ENCODE measurements at places on chromosomes 5 and 9. TPM values are rescaled to one million over a fixed set of nuclear protein-coding genes. Genes with fewer than 3 reads are reported as not detected.

HCN1 gene
- total RNA-seq = not detected

PIP5KL1 gene
- total RNA-seq = 2.0 TPM

ALDH7A1 gene
- total RNA-seq = 79.7 TPM

SPOCK1 gene
- 13.9 TPM for total RNA-seq

SH3RF2 gene
- 2.9 TPM for total RNA-seq

GAS1 gene
- 0.07 TPM for total RNA-seq

WDR31 gene
- 1.1 TPM for total RNA-seq

ST8SIA4 gene
- total RNA-seq = 0.20 TPM

PAEP gene
- 0.45 TPM for total RNA-seq

SV2C gene
- total RNA-seq = not detected

TSSK1B gene
- not detected for total RNA-seq

PPP2R2B gene
- 0.12 TPM for total RNA-seq

PKN3 gene
- total RNA-seq = 12.2 TPM

MAN1B1 gene
- 52.3 TPM for total RNA-seq

SPATA31A3 gene
- total RNA-seq = not detected

RABGAP1 gene
- 13.7 TPM for total RNA-seq

HRH2 gene
- 0.51 TPM for total RNA-seq

SPINK13 gene
- 0.27 TPM for total RNA-seq

EGFLAM gene
- total RNA-seq = 0.21 TPM

MLANA gene
- not detected for total RNA-seq

LURAP1L gene
- total RNA-seq = 29.7 TPM

CTXN3 gene
- total RNA-seq = not detected

TAF1L gene
- not detected for total RNA-seq

GPR151 gene
- total RNA-seq = not detected

CSF1R gene
- total RNA-seq = 0.10 TPM

ELAVL2 gene
- not detected for total RNA-seq

PCDHGA8 gene
- 0.06 TPM for total RNA-seq

FRMD3 gene
- total RNA-seq = 4.2 TPM

CXCL14 gene
- 0.24 TPM for total RNA-seq

MEIKIN gene
- total RNA-seq = not detected

AMBP gene
- 7.5 TPM for total RNA-seq

SAP30L gene
- 29.0 TPM for total RNA-seq

PCDHGA10 gene
- total RNA-seq = not detected

ADRA1B gene
- total RNA-seq = 20.0 TPM

PBX3 gene
- 11.2 TPM for total RNA-seq

NUTM2F gene
- not detected for total RNA-seq

RPL12 gene
- 2,837 TPM for total RNA-seq

DBH gene
- not detected for total RNA-seq

TBCA gene
- total RNA-seq = 272 TPM

INSL4 gene
- 15.8 TPM for total RNA-seq

TRIM7 gene
- total RNA-seq = 40.3 TPM

GRM6 gene
- total RNA-seq = not detected

GABRP gene
- total RNA-seq = not detected

SOHLH1 gene
- not detected for total RNA-seq

IFNA13 gene
- not detected for total RNA-seq
